Adipocyte (in vitro differentiated cells): ENCODE measurements at places on chromosomes 11 and 22.

GRCh38 chr11:108672786-108673185 is 7.9 kb downstream of the DDX10 start:
- DNase-seq: peak; percentile 25

GRCh38 chr11:8292351-8292750 is 28.7 kb upstream of the LMO1 start:
- DNase-seq: no peak

DNA sequence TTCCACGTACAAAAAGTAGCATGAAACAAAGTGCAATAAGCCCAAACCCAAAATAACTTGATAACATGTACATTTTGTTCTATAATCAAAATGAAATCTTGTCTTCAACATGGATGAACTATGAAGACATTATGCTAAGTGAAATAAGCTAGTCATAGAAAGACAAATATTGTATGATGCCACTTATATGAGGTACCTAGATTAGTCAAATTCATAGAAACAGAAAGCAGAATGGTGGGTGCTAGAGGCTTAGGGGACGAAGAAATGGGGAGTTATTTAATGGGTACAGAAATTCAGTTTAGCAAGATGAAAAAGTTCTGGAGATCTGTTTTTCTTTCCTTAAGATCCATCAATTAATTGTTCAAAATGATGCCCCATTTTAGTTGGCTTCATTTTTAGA is 7.5 kb downstream of the PGM2L1 start:
- DNase-seq: no peak

DNA sequence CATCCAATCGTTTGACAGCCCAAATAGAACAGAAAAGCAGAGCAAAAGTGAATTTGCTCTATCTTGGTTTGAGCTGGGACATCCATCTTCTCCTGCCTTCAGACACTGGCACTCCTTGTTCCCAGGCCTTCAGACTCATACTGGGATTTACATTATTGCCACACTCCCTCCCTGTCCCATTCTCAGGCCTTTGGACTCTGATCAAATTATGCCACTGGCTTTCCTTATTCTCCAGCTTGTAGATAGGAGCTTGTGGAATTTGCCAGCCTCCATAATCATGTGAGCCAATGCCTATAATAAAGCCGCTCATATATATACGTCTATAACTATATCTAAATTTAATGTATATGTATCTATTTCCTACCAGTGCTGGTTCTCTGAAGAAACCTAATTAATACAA is 568.3 kb upstream of the KIRREL3 start:
- DNase-seq: no peak

DNA sequence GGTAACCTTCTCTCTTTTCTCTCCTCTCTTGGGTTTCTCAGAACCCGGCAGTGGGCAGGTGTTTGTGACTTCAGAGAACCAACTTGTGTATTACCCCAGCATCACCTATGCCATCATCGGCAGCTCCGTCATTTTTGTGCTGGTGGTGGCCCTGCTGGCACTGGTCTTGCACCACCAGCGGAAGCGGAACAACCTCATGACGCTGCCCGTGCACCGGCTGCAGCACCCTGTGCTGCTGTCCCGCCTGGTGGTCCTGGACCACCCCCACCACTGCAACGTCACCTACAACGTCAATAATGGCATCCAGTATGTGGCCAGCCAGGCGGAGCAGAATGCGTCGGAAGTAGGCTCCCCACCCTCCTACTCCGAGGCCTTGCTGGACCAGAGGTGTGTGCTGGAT is 62.2 kb downstream of the COMMD9 start:
- no peak for DNase-seq

DNA sequence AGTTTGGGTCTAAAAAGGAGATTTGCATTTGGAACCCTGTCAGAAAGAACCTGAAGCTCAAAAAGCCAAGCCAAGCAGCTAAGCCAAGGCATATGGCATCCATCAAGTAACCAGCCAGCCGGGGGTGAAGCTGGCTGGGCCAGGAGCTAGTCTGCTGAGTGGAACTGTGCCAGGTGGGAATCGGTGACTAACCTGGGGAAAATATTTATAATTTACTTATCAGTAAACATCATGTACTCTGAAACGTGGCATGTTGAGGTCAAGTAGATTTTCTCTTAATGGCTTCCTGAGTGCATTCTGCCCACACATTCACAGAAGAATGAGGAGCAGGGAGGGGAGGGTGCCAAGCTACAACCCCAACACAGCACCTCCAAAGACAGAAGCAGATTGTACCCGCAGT is 70.5 kb upstream of the SESN3 start:
- peak; percentile 31 for DNase-seq

GRCh38 chr11:12674571-12674935 is 332 bp downstream of the TEAD1 start:
- DNase-seq: peak; percentile 52

DNA sequence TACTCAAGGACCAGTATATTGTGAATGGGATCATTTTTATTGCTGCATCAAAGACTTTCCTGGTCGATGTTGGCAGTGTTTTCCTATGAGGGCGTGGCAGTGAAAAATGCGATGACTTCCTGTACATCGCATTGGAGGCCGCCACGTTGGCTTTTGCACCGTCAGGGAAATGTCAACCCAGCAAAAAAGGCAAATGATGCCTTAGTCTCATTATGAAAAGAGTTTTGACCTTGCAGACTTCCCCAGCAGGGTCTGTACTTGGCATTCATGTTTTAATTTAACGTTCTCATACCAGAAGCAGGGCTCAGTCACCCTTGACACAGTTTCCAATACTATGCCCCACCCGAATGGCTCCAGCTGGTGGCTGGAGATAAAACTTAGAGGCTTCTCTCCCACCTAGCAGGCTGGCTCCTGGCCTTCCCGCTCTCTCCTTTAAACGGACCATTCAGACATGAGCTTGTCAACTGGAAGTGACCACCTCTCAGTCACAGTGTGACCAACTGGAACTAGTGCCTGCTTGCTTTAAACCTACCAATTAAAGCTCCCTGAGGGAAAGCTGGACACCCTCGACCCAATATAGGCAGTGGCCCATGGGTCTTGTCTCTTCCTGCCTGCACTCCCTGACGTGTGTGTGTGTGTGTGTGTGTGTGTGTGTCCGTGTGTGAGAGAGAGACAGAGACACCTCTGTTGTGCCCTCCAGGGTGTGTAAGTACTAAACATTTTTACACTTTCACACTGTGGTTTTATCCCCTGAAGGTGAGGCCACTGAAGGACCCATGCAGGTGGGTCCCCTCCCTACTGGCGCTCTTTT is 8.7 kb upstream of the GDPD5 start:
- DNase-seq: no peak

DNA sequence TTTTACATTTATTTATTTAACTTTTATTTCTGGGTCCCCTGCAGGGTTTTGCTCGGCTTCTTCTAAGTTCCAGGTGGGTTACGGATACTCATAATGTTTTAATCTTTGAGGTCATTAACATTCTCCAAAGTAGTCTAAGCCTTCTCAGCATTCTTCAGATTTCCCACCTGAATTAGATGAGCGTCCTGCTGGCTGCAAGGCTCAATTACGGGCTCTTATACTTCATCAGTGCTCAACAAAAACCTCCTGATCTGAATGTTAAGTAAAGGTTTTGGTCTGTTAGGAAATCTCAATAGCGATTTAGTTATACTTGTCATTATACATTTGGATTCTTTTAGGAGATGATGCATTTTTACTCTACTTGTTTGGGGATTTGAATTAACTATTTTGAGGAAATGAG is 27.3 kb upstream of the NFRKB start:
- no peak for DNase-seq

DNA sequence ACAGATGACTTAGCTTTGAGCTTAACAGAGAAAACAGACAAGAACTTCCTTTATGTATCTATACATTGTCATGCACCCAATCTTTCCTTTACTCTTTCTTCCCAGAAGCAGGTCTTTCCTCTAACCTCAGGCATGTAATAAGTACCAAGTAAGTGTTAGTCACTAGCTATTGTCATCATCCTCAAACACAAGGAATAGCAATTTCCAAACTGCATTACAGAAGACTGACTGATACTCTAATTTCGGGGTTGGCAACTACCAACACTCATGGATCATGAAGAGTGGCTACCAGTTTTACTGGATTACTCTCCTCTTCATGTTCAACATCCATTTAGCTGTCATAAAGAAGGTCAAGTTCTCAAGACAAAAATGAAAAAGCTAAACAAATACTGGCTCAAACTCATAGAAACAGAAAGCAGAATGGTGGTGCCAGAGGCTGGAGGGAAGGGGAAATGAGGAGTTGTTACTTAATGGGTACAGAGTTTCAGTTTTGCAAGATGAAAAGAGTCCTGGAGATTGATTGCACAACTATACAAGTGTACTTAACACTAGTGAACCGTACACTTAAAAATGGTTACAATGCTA is 111.6 kb downstream of the SIK3 start:
- DNase-seq: peak; percentile 71

- peak; percentile 31 for DNase-seq
Observed at GRCh38 chr11:44008088-44008501, 39.7 kb upstream of the ACCSL start.

DNA sequence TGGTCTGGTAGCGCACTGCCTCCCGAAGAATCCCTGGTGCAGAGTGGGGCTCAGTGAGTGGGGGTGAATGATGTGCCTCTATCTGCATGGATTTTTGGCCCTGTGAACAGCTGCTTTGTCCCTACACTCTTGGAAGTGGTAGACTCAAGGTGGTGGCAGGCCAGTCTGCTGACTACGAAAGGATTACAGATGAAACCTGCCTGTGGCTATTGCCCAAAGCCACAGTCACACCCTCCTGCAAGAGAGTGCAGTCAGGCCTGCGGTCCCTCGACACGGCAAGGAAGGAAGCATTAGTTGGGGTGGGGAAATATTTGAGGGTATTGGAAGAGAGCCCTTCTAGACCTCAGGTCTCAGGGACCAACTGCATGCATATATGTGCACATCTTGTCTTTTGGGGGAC is 63.7 kb downstream of the DSCAML1 start:
- no peak for DNase-seq
